ENCODE measurements at places on chromosomes 3 and 15.

GRCh38 chr15:30046430-30046829, 36.3 kb upstream of the GOLGA8J start:
- DNase-seq: no peak

GRCh38 chr15:101427606-101428487, 61.7 kb downstream of the PCSK6 start:
- DNase-seq: no peak

GRCh38 chr3:13053420-13053819, 19.8 kb downstream of the IQSEC1 start:
- DNase-seq: no peak

- DNase-seq: no peak
Measured at GRCh38 chr15:78272776-78273175, 8.4 kb downstream of the DNAJA4 start.

GRCh38 chr15:74897300-74897701, 7.5 kb downstream of the MPI start:
- no peak for DNase-seq

DNA sequence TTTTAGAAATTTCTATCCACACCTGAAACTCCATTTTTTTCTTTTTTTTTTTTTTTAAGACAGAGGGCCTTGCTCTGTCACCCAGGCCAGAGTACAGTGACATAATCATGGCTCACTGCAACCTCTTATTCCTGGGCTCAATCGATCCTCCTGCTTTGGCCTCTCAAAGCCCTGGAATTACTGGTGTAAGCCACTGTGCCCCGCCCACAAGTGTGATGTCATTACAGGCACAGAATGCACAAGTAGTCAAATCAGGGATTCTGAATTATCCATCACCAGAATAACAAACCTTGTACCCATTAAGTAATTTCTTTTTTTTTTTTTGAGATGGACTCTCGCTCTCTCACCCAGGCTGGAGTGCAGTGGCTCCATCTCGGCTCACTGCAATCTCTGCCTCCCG, 1.9 kb downstream of the UQCRC1 start:
- DNase-seq: no peak

DNA sequence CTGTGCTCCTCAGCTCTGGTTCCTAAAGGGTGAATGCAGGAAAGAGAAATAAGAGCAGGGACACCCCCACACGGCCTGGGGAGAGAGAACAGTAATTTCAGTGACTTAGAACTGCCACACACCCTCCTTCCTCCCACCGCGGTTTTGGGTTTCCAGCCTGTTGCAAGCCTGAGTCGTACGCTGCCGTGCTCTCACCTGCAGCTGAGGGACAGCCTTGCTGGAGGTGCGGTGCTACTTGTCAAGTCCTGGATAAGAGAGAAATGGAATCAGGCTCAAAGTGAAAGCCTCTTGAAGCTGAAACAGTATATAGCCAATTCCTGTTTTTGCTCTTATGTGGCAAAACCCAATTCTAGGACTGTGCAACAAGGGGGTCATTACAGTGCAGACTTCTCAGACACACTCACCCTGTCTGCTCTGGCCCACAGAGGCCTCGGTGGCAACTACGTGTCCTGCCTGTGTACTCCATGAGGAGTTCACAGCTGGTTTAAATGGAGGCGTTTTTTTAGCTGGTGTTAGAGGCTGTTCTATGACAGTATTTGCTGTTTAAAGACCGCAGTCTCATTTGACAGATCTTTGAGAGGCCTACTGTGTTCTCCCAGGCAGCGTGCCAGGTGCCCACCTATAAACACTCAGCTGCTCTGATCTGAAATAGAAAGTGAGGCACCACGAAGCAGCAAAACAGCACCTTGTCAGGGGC, 42.9 kb downstream of the TBC1D2B start:
- no peak for DNase-seq

DNA sequence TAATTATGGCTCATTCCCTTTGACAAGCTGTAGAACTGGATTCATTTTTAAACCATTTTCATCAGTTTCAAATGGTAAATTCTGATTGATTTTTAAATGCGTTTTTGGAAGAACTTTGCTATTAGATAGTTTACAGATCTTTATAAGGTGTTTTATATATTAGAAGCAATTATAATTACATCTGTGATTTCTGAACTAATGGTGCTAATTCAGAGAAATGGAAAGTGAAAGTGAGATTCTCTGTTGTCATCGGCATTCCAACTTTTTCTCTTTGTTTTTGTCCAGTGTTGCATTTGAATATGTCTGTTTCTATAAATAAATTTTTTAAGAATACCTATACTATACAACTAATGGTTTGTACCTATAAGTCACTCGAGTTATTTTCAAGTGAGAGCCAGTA, 62.7 kb downstream of the PXYLP1 start:
- no peak for DNase-seq

DNA sequence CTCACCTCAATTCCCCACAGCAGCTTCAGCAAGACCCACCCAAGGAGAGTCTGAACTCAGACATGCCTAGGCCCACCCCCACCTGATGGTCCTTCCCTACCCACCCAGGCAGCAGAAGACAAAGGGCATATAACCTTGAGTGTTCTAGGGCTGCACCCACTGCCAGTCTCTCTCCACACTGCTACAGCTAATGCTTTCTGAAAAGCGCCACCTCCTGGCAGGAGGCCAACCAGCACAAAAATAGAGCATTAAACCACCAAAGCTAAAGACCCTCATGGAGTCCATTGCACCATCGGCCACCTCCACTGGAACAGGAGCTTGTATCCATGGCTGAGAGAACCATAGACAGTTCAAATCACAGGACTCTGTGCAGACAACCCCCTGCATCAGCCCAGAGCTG, 11.3 kb upstream of the RPL39L start:
- DNase-seq: no peak

GRCh38 chr3:132222868-132223538, 94.2 kb upstream of the ACP3 start:
- no peak for DNase-seq

DNA sequence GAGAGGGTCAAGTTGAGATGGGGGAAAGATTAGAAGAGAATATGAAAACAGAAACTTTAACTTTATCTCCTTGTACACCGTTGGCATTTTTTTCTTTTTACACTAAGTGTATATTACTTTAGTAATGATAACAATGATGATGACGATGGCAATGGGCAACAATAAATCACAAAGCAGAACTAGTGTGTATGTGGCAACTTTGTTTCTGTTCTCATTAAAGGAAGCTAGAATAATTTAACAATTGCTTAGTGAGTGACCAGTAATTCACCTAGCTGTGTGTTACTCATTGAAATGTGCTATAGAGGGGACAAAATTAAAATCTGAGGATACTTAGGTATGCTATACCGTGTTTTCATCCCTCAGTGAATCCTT, 318.5 kb upstream of the TBL1XR1 start:
- no peak for DNase-seq

- DNase-seq: no peak
Measured at GRCh38 chr15:55789066-55789660, 46.2 kb upstream of the PRTG start.

GRCh38 chr15:42148808-42149492, 7.5 kb downstream of the PLA2G4F start:
- no peak for DNase-seq

- no peak for DNase-seq
Measured at GRCh38 chr3:3734881-3735280, 64.3 kb upstream of the LRRN1 start.

DNA sequence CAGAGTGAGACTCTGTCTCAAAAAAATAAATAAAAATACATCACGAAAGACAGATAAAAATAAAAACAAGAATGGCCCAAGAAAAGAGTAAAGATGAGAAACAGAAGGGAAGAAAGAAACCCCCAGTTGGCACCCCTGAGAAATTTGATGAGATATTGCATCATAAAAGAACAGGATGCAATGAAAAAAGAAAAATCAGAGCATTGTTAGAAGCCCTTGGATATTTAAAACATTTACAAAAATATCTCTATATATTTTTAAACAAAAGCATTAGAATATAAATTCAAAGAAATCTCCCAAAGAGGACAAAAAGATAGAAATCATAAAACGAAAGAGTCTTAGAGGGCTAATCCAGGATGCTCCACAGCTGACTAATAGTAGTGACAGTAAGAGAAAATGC, 18.6 kb upstream of the ZBTB38 start:
- no peak for DNase-seq

GRCh38 chr3:19348941-19349564, 200.7 kb downstream of the KCNH8 start:
- peak; percentile 5 for DNase-seq

- peak; percentile 95 for DNase-seq
Measured at GRCh38 chr3:73409138-73409763, 215.5 kb downstream of the PDZRN3 start.

DNA sequence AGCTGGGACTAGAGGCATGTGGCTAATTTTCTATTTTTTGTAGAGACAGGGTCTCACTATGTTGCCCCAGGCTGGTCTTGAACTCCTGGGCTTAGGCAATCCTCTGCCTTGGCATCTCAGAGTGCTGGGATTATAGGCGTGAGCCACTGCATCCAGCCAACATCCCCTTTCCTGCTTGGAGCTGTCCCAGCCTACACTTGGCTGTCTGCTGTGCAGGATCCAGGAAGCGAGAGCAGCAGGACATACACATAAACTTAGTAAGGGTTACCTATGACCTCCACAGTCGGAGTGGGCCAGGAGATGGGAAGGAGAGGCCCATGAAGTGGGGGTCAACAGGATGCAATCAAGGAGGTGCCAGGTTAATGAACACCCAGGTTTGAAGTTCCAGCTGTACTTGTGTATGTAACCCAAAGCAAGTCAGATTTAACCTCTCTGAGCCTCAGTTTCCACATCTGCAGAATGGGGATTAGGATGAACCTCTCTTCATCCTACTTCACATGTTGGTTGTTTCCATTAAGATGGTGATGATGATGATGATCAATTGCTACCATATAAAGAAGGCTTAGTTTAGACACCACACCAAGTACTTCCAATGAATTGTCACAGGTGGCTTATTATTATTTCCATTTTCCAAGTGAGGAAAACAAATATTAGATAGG, 69.5 kb upstream of the OXTR start:
- no peak for DNase-seq

DNA sequence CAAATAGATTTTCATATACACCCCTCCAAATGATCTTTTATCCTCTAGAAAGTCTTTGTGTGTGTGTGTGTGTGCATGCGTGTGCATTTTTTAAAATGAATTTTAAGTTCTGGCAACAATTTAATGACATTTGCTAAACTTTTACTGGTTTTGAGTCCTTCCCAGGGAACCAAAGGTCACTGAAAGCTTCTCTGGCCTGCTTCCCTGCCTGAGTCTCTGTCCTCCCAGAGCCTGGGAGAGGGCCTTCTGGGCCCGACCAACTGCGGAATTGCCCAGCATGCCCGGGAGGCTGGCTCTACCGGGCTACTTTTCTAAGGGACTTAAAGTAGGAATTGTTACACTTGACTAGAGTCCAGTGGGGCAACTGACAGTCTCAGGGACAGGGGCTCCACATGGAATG, 7.4 kb upstream of the RBPMS2 start:
- DNase-seq: no peak

DNA sequence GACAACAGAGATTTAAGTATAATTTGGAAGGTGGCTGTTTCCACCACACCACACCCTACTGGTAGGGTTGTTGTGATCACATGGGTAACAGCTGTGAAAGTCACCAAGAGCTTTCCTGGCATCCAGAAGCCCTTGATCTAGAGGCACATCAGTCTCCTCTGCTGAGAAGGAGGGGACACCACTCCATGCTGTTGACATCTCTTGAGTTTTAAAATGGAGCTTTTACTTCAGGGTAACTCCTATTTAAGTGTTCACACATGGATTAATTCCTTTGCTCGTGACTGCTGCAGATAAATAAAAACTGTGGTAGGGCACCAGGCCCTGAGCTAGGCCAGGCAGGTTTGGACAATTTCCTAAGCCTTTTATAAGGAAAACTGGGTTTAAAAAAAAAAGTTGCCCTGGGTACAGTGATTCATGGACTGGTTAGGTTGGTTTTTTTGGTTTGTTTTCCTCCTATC, 7.5 kb downstream of the EXOSC7 start:
- DNase-seq: peak; percentile 38

DNA sequence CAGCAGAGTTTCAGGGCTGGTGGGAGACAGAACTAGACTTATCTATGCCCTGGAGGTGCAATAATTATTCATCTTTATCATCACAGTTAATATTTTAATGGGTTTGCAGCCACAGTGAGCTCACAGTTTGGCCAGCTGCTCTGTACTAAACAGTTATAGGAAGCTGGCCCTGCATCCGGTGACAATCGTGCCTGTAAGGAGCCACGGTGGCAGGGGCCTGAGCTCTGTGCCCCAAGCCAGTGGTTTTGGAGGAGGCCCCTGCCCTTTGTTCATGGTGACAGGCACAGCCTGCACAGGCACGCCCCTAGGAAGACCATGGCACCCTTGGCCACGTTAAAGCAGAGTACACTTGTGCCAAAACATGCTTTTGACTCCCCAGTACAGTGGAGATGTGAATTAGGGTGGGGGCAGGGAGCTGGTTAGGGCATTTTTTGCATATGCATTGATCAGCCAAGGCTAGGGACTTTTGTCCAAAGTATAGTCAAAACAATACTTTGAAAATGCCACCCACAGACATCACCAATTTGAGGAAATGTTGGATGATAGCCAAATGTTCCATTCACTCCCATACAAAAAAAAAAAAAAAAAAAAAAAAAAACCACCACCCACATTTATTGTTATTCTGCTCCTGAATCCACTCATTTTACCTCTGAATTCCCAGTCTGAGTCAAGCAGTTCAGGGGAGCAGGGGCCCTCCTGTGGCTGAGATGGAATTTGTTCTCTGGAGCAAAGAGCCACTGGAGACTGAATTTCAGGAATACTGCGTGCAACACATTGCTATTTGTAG, 3.4 kb upstream of the RFTN1 start:
- peak; percentile 74 for DNase-seq

DNA sequence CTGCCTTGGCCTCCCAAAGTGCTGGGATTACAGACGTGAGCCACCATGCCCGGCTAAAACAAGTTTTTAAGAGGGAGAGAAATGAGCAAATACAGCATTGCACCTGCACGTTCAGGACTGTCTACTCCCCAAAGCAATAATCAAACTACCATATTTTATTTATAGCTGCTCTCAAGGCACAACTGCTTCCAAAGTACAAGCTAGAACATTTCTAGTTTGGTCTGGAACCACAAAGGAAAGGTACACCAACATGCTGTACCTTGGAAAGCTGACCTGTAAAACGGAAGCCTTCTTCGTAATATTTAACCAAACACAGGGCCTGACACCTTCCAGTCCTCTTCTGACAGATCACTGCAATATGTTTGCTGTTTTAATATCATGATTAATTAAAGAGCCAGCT, 14.5 kb upstream of the VGLL4 start:
- no peak for DNase-seq

All from AG10803 (cell line).